ENCODE measurements at places on chromosomes 1 and 21.

GRCh38 chr1:109631513-109632505 lies 12.2 kb downstream of the AMPD2 start:
- DNase-seq: peak; percentile 89

DNA sequence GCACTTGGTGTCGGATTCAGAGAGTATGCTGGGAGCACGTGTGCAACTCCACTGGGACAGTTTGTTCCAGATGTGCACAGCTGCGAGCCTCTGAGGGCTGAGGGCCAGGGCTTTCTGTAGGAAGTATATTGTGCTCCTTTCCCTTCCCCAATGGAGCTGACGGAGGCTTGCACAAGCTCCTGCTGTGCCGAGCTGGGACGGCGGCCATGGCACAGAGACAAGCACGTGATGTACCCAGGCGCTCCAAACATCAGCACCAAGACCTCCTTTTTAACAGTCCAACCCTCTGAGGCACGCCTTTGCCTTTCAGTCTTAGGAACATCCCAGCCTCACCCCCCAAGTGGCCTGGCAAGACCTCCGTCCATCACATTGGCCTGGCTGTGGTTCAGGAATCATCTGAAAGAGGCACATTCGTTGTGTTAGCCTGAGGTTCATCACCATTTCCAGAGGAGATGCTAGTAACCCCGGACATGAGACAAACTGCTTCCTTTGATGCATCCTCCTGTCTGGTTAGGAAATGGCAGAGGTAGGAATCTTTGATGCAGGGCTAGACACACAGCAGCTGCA lies 339.2 kb upstream of the KAZN start:
- peak; percentile 97 for DNase-seq

DNA sequence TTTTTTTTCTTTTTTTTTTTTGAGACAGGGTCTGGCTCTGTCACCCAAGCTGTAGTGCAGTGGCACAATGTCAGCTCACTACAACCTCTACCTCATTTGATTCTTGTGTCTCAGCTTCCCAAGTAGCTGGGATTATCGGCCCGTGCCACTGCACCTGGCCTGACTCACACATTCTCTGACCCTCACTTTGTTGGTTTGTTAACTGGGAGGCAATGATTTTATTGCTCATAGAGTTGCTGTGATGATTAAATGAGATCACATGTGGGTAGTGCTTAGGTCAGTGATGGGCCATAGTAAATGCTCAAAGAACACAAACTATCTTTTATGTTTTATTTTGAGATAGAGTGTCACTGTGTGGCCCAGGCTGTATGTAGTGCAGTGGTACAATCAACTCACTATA lies 47.3 kb upstream of the SSBP3 start:
- no peak for DNase-seq

GRCh38 chr1:114118351-114118990 lies 35.2 kb downstream of the SYT6 start:
- no peak for DNase-seq

DNA sequence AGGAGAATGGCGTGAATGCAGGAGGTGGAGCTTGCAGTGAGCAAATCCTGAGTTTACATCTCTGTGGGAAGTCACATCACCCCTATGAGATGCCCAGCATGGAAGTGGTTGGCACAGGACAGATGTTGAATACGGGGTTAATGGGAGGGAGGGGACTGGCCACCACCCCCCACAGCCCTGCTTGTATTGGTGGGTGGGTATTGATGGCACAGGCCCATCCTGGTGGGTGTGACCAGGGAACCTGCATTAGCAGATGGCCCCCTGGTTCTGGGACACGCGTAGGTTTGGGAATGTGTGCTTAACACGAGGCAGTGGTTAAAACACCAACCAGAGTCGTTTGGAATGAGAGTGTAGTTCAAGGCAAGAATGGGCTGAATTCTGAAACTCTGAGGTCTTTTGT lies 117.9 kb downstream of the PRDM2 start:
- no peak for DNase-seq

GRCh38 chr1:200153277-200154055 lies 126.0 kb downstream of the NR5A2 start:
- DNase-seq: no peak

GRCh38 chr1:67019121-67019520 lies 34.8 kb downstream of the SLC35D1 start:
- no peak for DNase-seq

DNA sequence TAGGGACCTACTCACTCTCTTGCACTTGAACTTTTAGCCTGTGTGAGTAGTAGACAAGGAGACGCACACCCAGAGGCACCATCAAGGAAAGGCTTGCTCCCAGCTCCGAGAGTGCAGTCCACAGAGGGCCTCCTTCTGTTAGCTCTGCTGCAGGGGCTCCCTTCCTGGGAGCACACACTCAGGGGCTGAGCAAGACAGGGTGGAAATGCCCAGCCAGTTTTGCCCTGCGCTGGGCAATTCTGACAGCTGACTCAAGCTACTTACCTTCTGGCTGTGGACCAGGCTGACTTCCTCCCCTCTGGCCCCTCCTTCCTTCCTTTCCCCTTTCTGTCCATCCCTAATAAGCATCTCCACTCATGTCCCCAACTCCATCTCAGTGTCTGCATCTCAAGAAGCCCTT lies 449.1 kb downstream of the PTPRU start:
- DNase-seq: no peak

DNA sequence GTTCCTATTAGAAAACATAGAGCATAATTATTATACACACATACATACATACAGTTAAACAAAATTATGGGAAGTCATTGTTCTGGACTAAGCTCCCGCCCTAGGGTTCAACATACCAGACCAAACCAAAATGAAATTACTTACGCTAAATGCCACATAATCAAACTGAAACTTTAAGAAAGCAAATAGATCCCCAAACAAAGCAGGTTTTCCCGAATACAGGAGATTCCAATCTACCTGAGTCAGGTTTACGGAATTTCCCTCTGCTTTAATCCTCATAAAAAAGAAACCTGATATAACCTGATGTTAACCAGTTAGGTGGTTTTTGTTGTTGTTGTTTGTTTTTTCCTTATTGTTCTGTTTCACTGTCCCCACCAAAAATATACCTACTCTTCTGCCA lies 1886.9 kb downstream of the NCAM2 start:
- no peak for DNase-seq

- DNase-seq: no peak
Measured at GRCh38 chr1:160779626-160780397, 16.2 kb upstream of the LY9 start.

DNA sequence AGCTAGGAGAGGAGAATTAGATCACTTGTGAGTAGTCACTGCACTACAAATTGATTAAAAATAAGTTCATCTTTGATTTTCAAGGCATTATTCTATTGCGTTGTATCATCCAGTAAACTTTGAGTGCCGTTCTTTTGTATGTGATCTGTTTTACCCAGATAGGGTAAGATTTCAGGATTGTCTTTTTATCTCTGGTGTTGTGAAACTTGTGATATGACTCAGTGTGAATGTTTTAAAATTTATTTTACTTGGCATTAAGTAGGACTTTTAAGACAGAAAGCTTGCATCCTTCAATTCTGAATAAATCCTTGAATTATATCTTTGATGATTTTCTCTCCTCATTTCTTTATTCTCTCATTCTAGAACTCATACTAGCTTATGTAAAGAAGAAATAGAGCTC lies 93.3 kb upstream of the ADAMTS5 start:
- DNase-seq: no peak

- no peak for DNase-seq
Measured at GRCh38 chr1:31703431-31704270, at the start of gene COL16A1. Gene COL16A1 (minus strand): TSS chr1:31704017. CDS start chr1:31702193, 1,824 bp downstream.

DNA sequence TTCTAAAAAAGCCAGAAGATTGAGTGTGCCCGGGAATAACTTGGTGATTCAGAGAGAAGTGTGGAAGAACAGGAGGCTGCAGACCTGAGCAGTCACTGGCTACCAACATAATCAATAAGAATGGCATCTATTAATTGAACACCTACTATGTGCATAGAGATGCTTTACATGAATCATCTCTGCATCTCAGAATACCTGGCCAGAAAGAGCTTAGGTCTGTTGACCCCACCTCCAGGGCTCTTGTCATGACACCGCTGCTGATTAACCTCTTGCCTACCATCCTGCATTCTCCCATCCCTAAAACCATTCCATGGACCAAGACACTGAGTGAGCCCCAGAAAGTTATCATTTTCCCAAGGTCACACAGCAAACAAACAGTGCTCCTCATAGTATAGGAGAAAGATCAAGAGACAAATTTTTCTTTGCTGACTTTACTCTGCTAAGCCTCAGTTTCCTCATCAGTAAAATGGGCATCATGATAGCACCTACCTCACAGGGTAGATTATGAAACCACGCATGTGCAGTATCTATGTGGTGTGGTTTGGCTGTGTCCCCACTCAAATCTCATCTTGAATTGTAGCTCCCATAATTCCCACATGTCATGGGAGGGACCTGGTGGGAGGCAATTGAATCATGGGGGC lies 16.3 kb upstream of the PINK1 start:
- no peak for DNase-seq

GRCh38 chr1:222394224-222394623 lies 153.7 kb downstream of the HHIPL2 start:
- no peak for DNase-seq

DNA sequence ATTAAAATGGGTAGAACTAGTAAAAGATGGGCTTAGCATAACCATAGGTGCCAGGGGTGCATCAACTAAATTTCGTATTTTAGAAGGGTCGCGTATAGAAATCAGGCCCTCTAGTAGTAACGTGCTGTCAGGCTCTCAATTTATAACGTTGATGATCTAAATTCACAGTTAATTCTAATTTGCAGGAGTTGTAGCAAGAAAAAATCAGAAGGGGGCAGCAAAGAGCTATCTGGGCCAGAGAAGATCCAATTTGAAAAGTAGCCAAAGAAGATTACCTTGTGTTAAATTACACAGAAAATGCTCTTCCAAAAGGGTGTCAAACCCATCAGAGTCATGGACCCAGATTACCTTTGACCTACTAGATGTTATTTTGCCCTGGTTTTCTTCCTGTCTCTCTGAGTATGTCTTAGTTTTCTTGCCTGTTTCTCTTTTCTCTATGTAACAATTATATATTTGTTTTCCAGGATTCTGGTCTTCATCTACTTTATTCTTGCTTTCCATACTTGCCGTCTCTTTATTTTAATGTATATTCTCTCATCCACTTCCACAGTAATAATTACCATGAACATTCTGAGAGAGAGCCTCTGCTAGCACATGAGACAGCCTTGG lies 1030.9 kb downstream of the AMY1C start:
- no peak for DNase-seq

GRCh38 chr1:174194461-174194860 lies 35.1 kb downstream of the RABGAP1L start:
- no peak for DNase-seq

DNA sequence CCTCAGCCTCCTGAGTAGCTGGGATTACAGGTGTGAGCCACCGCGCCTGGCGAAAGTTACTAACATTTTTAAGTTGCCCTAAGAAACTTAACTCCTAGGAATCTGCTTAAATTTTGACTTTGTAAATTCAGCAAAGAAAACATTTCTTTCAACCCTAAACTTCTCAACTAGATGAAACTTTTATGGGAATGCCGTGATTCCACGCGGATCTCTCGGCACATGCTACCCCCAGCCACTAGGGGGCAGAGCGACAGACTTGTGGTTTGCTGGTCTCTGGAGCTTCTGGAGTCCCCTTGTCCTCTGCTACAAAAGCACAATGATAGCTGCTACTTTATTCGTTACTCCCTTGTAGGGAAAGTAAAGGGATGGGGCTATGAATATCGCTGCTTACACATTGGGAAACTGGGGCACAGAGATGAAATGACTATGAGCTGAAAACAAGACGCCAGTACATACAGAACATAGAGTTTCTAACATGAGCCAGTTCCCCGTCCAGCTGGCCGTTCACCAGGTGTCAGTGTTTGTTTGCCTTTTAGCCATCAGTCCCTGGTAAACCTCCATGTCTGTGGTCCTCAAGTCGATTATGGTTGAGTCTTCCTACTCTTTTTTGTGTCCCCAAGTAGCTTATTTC lies 114.7 kb downstream of the PBX1 start:
- DNase-seq: no peak

- no peak for DNase-seq
Measured at GRCh38 chr1:160408864-160409263, 8.5 kb downstream of the VANGL2 start.

GRCh38 chr1:94940738-94941137 lies 13.8 kb upstream of the CNN3 start:
- DNase-seq: no peak

GRCh38 chr1:84887261-84887934 lies 5.6 kb downstream of the LPAR3 start:
- DNase-seq: peak; percentile 24

DNA sequence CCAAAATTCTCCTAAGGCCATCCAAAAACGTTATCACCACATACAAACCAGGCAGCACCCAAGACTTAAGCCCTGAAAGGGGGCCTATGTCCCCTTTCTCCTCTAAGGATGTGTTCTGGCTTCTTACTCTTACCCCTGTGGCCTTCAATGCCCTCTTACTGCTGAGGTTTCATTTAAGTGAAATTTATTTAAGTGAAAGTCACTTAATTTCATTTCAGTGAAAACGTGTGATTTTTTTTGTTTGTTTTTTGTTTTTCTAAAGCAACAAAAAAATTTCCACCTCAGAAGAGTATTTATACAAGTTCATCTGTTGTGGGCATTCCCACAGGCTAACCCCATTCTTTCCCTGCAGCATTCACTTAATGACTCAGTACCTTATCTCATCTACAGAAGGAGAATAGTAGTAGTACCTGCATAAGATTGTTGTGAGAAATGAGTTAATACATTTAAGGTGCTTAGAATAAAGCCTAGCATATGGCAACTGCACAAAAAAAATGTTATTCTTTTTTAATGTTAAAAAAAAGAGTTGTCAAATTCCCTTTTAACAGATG lies 220.6 kb downstream of the CHRM3 start:
- no peak for DNase-seq

- DNase-seq: no peak
Measured at GRCh38 chr21:31473685-31474345, 129.8 kb upstream of the TIAM1 start.

DNA sequence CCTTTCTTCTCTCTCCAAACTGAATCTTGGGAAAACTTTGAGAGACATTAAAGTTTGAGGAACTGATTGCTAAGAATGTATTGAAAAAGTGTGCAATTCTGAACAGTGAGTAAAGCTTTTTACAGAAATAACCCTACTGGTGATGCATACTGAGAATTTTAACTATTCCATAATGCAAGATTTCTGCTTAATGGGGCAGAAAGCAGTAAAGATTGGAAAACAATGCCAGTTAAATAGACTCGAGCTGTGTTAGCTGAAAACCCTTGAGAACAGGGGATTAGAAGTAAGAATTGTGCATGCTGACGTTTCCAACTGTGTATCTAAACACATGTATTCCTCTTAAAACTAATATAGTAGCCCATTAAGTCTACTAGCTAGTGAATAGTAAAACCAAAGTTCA lies 1500.2 kb upstream of the PRMT6 start:
- no peak for DNase-seq
